ENCODE measurements at places on chromosomes 7 and 10.

DNA sequence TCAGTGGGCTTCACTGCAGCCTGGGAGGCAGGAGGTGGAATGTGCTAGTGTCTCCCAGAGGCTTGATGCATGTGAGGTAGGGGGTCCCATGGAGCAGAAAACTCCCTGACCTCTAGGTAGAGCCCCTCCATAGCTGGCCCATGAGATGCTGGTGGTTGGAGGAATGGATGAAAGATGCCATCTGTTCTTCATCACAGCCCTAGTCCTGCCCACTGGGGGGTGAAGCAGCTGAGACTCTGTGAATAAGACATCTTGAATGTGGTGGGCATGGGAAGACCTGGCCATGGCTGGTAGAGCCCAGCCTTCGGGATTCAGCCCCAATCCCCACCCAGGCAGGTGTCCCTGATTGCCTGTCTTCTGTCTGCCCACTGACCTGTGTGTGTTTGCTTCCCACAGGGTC lies 92.5 kb downstream of the COL13A1 start:
- no peak for DNase-seq

GRCh38 chr10:38093816-38094157 lies 350 bp upstream of the ZNF37A start:
- DNase-seq: no peak

DNA sequence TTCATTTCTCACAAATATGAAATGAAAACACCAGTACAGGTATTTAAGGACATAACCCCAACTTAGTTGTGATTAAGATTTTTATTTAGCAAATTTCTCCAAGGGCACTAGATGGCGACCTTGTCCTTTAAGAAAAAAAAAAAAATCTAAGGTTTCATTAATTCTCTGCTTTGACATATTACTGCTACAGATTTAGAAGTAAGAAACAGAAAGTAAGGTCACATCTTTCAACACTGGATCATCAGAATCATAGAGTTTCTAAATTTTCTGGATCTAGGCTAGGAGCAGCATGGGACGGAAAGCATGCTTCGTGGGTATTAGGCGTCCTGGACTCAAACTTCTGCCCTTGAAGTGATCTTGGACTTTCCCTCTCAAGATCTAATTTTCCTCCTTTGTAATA lies 85.5 kb upstream of the PRKG1 start:
- DNase-seq: no peak

DNA sequence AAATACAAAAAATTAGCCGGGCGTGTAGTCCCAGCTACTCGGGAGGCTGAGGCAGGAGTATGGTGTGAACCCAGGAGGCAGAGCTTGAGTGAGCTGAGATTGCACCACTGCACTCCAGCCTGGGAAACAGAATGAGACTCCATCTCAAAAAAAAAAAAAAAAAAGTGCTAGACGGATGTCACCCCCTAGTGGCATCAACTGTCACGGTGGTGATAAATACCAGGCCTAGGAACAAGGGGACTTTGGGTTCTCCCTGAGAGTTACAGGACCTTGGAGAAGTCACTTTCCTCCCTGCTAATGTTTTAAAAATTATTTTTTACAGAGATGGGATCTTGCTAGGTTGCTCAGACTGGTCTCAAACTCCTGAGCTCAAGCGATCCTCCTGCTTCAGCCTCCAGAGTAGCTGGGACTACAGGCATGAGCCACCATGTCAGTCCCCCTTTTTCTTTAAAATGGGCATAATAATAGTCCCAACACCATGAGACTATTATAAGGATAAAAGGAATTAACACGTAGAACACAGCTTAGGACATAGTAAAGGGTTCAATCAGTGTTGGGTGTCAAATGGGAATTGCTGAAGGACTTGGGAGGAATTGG lies 2.6 kb upstream of the TMEM130 start:
- no peak for DNase-seq

DNA sequence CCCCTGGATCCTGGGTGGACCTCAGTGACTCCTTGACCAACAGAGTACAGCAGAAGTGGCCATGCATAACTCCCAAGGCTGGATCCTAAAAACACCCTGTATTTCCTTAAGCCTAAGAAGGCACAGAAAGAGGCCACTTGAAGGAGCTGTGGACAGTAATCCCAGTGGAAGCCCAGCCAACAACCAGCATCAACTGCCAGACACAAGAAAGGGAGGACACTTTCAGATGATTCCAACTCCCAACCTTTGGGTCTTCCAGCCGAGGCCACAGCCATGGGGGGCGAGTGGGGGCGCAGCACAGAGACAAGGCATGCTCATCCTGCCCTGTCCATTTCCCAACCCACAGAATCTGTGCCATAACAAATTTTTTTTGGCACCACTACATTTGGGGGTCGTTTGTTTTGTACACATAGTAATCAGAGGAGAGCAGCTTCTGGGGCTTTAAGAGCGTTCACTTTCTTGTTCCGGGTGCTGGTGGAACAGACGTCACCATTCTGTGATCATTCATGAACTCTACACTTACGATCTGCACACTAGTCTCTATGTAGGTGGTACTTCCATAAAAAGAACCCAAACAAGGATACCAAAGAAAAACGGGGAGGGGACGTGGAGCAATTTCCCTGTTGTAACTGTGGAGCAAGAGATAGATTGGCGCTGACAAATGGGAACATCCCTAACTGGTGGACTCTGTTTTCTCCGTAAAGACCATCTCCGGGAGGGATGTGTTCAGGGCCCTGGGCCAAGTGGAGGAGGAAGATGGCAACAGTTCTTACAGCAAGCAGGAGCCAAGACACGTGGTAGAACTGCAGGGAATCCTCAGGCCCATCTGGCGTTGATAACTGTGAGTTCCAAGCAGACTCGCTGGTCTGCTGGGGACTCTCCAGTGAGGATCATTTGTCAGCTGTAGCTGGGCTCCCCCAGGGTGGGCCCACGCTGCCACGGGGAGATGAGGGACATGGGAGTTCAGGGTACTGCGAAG lies 6.0 kb upstream of the SLC29A3 start:
- no peak for DNase-seq

- DNase-seq: no peak
These were observed 106.5 kb upstream of the INSIG1 start for GRCh38 chr7:155191137-155191536.

Measured in HCT116 (cell line).